ENCODE measurements at places on chromosomes 12 and 14.

DNA sequence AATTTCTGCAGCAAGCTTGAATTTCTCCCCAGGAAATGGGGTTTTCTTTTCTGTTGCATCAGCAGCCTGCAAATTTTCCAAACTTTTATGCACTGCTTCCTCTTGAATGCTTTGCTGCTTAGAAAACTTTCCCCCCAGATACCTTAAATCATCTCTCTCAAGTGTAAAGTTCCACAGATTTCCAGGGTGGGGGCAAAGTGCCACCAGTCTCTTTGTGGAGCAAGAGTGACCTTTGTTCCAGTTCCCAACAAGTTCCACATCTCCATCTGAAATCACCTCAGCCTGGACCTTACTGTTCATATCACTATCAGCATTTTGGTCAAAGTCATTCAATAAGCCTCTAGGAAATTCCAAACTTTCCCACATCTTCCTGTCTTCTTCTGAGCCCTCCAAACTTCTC lies 241.6 kb upstream of the TMTC1 start:
- no peak for DNase-seq

GRCh38 chr12:77122661-77123060 lies 57.3 kb upstream of the E2F7 start:
- DNase-seq, result no peak

DNA sequence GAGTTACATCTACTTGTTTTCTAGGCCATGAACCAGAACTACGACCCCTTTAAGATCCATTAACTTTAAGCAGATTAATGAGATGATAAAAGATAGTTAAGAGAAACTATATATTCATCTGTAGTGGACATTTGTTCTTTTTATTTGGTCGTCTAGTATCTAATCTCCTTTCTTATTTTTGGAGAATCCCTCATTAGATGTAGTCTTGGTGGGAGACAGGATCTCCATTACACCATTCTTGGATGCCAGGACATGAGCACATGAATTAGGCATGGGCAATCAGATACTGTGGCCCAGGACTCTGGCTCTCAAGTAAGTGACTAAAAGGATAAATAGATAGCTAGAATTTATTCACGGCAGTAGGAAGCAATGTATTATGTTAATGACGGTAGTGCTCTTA lies 245.0 kb downstream of the ATP23 start:
- DNase-seq, result no peak

GRCh38 chr14:80315681-80316080 lies 104.4 kb upstream of the DIO2 start:
- no peak for DNase-seq

DNA sequence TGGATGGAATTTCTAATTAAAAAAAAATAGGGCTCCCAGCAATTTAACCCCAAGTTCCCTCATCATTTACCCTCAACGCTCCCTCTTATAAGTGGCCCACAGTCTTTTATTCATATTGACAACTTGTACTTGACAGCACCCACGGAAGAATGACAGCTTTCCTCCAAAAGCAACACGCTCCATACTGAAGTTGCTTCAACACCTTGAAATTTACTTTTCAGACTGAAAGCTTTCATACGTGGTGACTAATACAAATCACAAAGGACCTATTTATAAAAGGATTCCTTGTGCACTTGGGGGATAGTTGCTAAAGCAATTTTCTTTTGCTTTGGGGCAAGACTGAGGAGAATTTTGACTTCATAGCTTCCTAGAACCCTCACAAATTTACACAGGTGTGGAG lies 1629.4 kb upstream of the SEL1L start:
- DNase-seq, result no peak

GRCh38 chr12:128004383-128004938 lies 262.5 kb upstream of the TMEM132C start:
- no peak for DNase-seq

- no peak for DNase-seq
Observed at GRCh38 chr12:26614011-26614616, 218.9 kb downstream of the ITPR2 start.

GRCh38 chr14:50230401-50230700 lies 1.0 kb downstream of the SOS2 start:
- no peak for DNase-seq

GRCh38 chr12:58342736-58343135 lies 401.4 kb downstream of the ATP23 start:
- DNase-seq, result no peak

- no peak for DNase-seq
Observed at GRCh38 chr12:31651893-31652521, 7.5 kb upstream of the ETFBKMT start.

DNA sequence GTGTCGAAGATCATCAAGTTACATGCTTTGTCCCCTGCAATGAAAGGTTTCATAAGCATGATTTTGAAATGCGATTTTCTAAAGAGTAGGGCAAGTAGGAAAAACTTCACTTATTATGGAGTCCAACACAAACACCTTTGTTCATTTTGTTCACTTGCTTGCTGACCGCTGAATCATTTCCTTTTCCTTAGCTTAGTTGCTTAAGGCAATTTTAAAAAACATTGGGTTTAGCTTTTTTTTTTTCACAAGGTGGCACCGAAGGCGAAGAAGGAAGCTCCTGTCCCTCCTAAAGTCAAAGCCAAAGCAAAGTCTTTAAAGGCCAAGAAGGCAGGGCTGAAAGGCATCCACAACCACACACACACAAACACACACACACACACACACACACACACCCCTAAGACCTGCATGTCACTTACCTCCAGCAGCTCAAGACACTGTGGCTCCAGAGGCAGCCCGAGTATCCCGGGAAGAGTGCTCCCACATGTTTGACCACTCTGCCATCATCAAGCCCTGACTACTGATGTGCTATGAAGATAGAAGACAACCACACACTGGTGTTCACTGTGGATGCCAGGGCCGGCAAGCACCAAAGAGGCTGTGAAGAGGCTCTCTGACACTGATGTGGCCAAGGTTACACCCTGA lies 11.4 kb downstream of the MANSC1 start:
- no peak for DNase-seq

DNA sequence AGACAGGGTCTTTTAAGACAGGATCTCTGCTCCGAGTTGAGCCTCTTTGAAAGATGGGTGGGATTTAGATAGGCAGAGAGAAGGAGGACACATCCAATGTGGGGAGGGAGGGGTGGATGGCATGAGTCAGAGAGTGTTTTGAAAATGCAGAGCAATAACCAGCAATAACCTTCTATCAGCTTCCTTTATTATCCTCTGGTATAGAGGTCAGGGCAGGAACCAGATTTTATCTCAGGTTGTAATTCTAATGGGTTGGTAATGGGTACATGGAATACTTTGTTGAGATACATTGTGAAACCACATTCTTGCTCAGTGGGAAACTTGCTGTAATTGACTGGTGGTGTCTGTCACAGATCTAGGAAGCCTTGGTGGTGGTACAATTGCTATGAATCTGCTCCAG lies 37.6 kb upstream of the CCDC63 start:
- no peak for DNase-seq

DNA sequence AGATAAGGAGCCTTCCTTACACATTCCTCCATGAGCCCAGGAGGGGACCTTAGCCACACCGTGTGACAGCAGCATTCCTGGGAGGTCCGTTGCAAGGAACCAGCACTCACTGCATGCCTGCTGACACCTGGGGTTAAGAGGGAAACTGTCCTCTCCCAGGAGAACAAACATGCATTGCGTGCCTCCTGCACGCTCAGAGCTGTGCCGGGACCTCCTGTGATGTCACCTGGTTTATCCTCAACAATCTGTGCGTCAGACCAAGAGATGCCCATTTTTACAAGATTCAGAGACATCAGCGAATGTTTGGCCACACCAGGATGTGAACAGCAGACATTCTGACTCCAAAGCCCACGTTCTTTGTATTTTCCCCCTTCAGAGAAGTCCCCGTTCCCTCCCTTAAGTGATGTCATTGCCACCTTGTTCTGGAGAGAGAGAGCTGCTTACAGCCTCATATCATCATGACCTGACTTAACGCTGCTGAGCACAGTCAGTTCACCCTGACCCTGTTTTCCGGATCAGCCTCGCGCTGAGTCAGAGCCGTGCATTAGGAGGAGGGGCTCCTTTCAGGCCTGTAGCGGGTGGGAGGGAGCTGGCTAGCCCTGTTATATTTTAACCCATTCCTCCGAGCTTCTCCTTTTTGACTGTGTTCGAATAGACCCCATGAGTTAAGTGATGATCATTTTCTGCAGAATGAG lies 36.2 kb downstream of the TMEM120B start:
- DNase-seq, result no peak

All from epithelial cell of prostate (primary cell).